Panc1 (cell line): ENCODE measurements at places on chromosomes 5 and 9. TPM values are rescaled to one million over a fixed set of nuclear protein-coding genes. Genes with fewer than 3 reads are reported as not detected.

The GHR gene
- 0.05 TPM for total RNA-seq

The ERCC8 gene
- total RNA-seq = 14.4 TPM

The CD74 gene
- 12.7 TPM for total RNA-seq

The SEC16A gene
- total RNA-seq = 76.5 TPM

The IFNW1 gene
- not detected for total RNA-seq

The TAF11L10 gene
- total RNA-seq = not detected

The SHISAL2B gene
- total RNA-seq = not detected

The PIGO gene
- 58.7 TPM for total RNA-seq

The ANKRD18B gene
- total RNA-seq = 7.3 TPM

The EQTN gene
- not detected for total RNA-seq

The ANKRD31 gene
- not detected for total RNA-seq

The INSL4 gene
- not detected for total RNA-seq

The LCN1 gene
- total RNA-seq = not detected

The SLC34A3 gene
- total RNA-seq = not detected

The NUTM2F gene
- total RNA-seq = not detected

The FIBCD1 gene
- 16.3 TPM for total RNA-seq

The PTGER4 gene
- total RNA-seq = 20.0 TPM

The SPAAR gene
- total RNA-seq = not detected

The TRIM7 gene
- 25.8 TPM for total RNA-seq

The DIPK1B gene
- 10.6 TPM for total RNA-seq

The LCN2 gene
- 1.0 TPM for total RNA-seq

The GCNT4 gene
- total RNA-seq = 0.33 TPM

The BARHL1 gene
- total RNA-seq = not detected

The CCDC171 gene
- total RNA-seq = 1.5 TPM

The MEGF10 gene
- not detected for total RNA-seq

The PCDHGA3 gene
- total RNA-seq = not detected

The INSYN2B gene
- total RNA-seq = 0.28 TPM

The ARRDC1 gene
- total RNA-seq = 47.1 TPM

The NOXA1 gene
- total RNA-seq = 3.7 TPM

The PCDHA9 gene
- 0.21 TPM for total RNA-seq

The SOWAHA gene
- not detected for total RNA-seq

The PCDHA4 gene
- 3.1 TPM for total RNA-seq

The PROB1 gene
- 2.3 TPM for total RNA-seq

The TMEM215 gene
- not detected for total RNA-seq

The RNF183 gene
- not detected for total RNA-seq

The HTR4 gene
- not detected for total RNA-seq

The TEK gene
- not detected for total RNA-seq

The PHYHD1 gene
- not detected for total RNA-seq

The TMEFF1 gene
- total RNA-seq = 2.2 TPM

The OR1J2 gene
- total RNA-seq = not detected

The FABP6 gene
- total RNA-seq = 0.31 TPM

The DBH gene
- total RNA-seq = not detected

The DAB2 gene
- total RNA-seq = 1.7 TPM

The PPP2CA gene
- 184 TPM for total RNA-seq

The PCDHB11 gene
- total RNA-seq = 1.6 TPM

The FSD1L gene
- total RNA-seq = 5.1 TPM

The NPDC1 gene
- total RNA-seq = 43.5 TPM

The SREK1 gene
- total RNA-seq = 89.7 TPM

The PCDHGC3 gene
- 54.1 TPM for total RNA-seq

The ZDHHC11B gene
- total RNA-seq = 1.4 TPM

The C1QTNF2 gene
- 0.44 TPM for total RNA-seq

The CENPK gene
- 34.2 TPM for total RNA-seq

The CDH6 gene
- total RNA-seq = 0.36 TPM
